ENCODE measurements at places on chromosomes 16 and 17.
A peak's percentile ranks its signal among the peaks of the same experiment; 100 is the strongest.

DNA sequence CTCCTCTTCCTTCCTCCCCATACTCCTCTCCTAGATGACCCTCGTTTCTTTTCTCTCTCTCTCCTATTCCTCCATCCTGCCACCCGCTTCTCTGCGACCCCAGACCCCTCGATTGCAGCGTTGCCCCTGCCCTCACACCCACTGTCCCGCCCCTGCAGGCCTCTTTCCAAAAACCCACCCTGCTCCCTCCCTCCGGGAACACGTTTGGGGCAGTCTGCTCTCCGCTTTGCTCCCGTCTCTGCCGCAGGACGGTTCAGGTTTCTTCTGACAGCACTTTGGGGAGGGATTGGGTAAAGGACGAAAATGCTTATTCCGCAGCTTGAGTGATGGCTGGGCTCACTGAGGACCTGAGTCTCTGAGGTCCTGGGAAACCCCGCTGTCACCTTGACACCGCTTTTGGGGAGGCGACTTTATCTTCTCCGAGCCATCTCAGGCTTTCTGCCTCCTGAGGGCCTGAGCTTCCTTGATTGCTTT is 690 bp downstream of the NDE1 start:
- peak; percentile 39 for DNase-seq

DNA sequence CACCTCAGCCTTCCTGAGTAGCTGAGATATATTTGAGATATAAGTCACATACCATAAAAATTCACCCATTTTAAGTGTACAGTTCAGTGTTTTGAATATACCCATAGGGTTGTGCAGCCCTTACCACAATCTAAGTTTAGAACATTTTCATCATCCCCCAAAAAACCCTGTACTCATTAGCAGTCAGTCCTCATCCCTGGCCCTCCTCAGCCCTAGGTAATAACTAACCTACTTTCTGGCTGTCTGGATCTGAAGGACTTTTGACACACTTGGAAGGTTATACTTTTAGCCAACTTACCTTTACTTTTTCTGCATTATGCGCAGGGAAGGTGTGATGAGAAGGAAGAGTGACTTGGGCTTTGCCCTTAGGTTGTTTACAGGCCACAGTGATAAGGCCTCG is 4.0 kb upstream of the PLEKHG4 start:
- DNase-seq: no peak

GRCh38 chr17:39899215-39899614 is 19.2 kb downstream of the GSDMB start:
- no peak for DNase-seq

GRCh38 chr17:80106176-80106575 is 4.8 kb downstream of the GAA start:
- no peak for DNase-seq

DNA sequence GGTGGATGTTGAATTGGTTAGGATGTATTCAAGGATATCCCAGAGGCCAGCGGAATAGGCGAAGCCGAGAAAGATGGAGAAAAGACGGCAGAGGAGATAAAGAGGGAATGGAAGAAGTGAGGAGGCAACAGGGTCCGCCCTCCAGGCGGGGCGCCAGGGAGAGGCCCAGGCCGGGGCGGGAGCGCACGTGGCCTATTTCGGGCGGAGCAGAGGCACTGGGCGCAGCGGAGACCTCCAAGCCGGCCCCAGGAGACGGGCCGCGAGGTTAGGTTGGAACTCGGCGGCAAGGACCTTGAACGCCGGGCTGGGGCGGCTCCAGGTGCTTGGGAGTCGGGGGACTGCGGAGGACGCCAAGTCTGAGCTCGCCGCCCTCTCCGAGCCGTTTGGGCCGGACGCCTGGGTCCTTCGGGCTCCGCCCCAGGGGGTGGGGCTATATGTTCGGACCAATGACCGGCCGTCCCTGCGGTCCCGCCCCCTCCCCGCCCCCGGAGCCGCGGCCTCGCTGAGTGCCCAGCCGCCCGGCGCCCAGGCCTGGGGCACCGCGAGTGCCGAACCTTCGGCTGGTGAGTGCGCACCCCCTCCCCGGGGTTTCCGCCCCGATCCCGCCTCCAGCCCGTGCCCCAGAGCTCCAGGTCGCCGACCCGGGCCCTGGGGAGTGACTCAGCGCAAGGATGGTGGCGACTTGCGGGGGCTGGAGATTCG is at the start of gene ZNF771:
ZNF771 (plus strand) TSS at position 505 of the 702 bp plus-strand sequence. CDS start 448 bp downstream, outside the sequence.
- peak; percentile 93 for DNase-seq

DNA sequence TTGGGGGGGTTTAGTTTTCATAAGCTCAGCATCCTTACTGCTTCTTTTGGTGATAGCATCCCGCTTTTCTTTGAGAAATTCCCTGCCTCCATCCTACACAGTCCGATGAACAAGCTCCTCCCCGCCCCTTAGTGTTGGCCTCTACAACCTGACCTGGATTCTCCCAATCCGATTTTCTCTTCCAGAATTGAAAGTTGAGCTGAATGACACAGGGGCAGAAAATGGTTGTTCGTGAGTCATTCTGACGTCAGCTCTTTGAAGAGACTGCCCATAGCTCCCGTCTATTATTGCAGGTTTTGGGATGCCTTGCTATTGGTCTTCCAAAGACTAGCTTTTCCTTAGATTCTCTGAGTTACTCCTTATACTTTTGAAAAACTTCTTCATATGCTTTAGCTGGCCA is 279.7 kb downstream of the SLC39A11 start:
- DNase-seq: no peak

DNA sequence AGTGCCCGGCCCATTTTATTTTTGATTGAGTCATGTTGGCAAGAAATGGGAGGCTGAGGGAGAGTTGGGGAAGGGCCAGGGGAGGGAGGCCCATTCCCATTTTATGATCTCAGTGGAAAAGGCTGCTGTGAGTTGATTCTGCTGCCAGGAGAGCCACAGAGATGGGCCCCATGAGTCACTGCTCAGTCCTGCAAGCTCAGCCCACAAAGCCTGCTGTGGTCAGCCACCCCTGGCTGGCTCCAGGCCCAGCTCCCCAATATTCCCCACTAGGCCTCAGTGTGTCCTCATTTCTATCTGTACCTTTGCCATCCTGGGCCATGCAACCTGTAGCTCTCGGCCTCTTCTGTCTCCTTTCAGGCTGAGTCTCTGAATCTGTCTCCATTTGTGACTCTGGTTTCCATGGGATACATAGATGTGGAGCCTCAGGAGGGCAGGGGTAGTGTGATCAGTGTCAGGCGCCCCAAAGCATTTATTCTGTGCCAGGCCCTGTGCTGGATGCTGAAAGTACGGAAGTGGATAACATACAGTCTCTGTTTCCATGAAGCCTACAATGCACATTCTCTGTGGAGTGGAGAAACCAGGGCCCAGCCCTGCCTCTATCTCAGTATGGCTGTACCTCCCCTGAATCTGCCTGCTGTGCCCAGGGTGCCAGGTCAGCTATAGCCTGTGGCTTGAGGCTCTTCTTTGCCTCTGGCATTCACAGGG is 1.9 kb upstream of the PLEKHG4 start:
- DNase-seq: no peak

GRCh38 chr17:29958947-29959657 is 17.7 kb downstream of the EFCAB5 start:
- no peak for DNase-seq

DNA sequence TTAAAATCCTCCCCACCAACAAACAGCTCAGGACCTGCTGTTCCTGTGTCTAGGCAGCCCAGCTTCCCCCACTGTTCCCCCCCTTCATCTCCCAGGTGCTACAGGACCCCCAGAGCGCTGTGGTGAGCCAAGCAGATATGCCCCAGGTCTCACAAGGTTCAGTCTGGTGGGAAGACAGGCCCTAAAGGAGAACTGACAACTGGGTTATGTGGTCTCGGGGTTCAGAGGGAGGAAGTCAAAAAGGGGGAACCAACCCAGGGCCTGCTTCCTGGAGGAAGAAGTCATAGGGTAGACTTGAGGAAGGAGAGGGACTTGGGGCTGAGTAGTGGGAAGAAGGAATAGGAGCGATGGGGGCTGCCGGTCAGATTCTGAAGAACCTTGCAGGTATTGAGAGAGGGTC is 2.6 kb downstream of the RIPOR1 start:
- DNase-seq: no peak

GRCh38 chr16:75250089-75250808 is 1.2 kb downstream of the BCAR1 start:
- no peak for DNase-seq

GRCh38 chr17:28563475-28563874 is 7.8 kb downstream of the PIGS start:
- DNase-seq: no peak

DNA sequence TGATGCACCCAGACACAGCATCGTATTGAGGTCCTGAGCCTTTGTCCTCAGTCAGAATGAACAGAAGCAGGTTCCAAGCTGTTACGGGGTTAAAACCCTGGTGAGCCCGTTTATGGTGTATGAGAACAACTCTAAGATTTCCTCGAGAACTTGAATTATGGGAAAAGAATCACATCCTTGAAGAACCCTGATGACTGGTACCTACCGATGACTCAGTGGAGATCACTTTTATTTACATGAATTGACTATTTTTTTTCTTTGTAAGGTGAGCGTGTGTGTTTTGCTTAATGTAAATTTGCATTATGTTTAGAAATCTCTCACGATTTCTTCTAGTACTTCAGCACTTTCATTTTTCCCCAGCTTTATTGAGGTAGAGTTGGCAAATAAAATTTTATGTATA is 3.3 kb upstream of the KRTAP4-4 start:
- DNase-seq: no peak
